ENCODE measurements at places on chromosomes 5 and 9.
A peak's percentile ranks its signal among the peaks of the same experiment; 100 is the strongest.

DNA sequence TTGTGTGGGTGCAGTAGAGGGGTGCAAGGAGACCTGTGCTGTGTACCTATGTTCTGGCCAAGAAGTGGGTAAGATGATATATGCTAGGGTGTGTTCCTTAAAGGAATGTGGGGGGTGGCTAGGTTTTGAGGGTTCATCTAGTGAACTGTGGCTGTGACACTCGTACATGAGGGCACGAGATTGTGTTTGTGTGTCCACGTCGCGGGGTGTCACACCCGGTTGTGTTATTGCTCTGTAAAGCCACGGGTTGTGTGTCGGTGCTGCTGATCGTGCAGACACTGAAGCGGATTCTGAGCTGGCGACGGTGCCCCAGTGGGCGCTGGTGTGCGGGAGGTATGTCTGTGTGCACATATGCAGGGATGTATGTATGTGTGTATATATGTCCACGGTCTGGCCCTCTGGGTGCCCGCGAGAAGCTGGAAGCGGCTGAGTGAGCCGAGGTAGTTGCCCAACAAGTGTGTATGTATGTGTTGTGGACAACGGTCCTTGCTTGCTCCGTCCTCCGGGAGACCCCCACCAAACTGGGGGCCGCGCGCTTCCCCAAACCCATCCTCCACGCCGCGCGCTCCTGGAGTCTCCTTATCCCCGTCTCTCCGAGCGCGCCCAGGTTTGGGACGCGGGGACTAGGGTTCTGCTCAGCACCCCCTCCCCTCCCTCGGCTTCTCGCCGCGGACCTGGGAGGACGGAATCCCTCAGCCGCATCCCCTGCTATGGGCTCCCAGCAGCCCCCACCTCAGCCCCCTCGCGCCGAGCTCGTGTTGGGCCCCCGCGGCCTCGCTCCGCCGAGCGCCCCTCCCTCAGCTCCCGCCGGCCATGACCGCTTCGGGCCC lies 639 bp downstream of the PCDH1 start:
- H3K27me3 ChIP-seq: peaks cover 71% of the 10 kb centered on the region
- peak overlapping the region; percentile 38 for H3K4me3 ChIP-seq
- peak; percentile 43 for DNase-seq
- H3K27ac ChIP-seq: no peak overlapping the region

- H3K27ac ChIP-seq: no peak overlapping the region
- no peak for DNase-seq
- no peaks in the 10 kb centered on the region for H3K27me3 ChIP-seq
- H3K36me3 ChIP-seq: no peaks in the 10 kb centered on the region
These were observed 146.6 kb downstream of the TTLL11 start for GRCh38 chr9:121946465-121946864.

- peaks cover 35% of the 10 kb centered on the region for H3K36me3 ChIP-seq
- H3K4me3 ChIP-seq: no peak overlapping the region
- H3K27ac ChIP-seq: no peak overlapping the region
- H3K4me1 ChIP-seq: peaks cover 2% of the 10 kb centered on the region
These were observed 32.1 kb upstream of the PDCL start for GRCh38 chr9:122860319-122861142.

DNA sequence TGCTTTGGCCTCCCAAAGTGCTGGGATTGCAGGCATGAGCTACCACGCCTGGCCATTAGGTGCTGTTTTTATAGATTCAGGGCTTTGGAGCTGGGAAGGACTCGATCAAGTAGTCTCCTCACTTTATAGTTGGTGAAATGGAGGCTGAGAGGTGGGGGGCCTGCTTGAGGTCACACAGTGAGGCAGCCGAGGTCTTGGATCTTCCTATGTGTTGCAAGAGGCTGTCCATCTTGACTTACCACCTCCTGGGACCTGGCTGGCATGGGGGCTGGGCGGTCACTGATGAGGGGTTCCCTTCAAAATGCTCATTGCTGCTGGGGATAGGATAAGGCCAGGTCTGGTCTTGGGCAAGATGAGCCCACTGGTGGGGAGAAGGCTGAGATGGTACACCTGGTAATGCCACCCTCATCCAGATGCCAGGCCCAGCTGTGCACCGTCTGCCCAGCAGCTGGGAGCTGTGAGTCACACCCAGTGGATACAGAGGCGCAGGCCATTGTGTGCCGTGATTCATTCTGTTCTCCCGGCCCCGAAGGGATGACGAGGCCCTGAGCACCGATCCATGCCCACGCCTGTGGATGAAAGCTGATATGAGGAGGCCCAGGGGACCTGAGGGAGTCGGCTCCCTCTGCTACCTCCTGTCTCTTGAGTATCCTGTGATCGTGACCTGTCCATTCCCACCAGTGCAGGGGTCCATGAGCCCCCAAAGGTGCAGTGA lies 10.5 kb upstream of the NDST1 start:
- no peaks in the 10 kb centered on the region for H3K27me3 ChIP-seq
- DNase-seq: no peak
- H3K27ac ChIP-seq: no peak overlapping the region

- DNase-seq: peak; percentile 74
- peaks cover 31% of the 10 kb centered on the region for H3K27me3 ChIP-seq
- H3K27ac ChIP-seq: peak overlapping the region; percentile 83
- no peaks in the 10 kb centered on the region for H3K36me3 ChIP-seq
- H3K4me1 ChIP-seq: peaks cover 23% of the 10 kb centered on the region
These were observed 20.7 kb upstream of the ZNF782 start for GRCh38 chr9:96874947-96875460.

DNA sequence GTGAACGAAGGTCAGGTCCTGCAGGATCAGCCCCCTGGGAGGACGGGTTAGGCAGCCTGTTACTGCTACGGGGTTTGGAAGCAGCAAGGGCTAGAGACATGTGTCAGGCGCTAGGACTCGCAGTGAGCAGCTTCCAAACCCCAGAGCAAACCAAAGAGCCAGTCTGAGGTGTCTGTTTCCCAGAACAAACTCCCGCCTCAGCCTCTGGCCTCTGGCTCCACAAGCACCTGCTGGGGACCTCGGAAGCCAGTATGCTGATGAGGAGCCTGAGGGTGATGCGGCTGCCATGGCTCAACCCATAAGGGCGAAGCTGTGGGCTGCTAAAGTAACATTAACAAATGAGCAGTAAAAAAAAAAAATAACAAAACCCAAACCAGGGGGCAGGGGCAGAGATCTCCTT lies 35.0 kb downstream of the PRRT1B start:
- H3K36me3 ChIP-seq: peaks cover 38% of the 10 kb centered on the region
- H3K27me3 ChIP-seq: no peaks in the 10 kb centered on the region
- peaks cover 39% of the 10 kb centered on the region for H3K4me1 ChIP-seq

DNA sequence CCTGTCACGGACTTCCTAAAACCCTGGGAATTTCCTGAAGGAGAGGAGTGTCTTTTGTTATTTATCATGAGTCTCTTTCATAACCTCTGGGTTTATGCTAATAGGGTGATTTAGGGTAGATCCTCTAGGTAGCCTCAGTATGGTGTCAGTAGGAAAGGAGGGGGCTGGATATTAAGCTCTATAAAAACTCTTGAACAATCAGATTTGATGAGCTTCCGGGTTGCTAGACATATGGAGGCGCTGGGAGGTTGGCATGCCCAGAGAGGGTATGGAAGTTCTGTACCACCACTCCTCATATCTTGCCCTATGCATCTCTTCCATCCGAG lies 15.6 kb upstream of the PTBP3 start:
- peaks cover 2% of the 10 kb centered on the region for H3K27me3 ChIP-seq
- H3K4me1 ChIP-seq: peaks cover 14% of the 10 kb centered on the region
- DNase-seq: no peak
- H3K27ac ChIP-seq: peak overlapping the region; percentile 86
- H3K4me3 ChIP-seq: peak overlapping the region; percentile 74

DNA sequence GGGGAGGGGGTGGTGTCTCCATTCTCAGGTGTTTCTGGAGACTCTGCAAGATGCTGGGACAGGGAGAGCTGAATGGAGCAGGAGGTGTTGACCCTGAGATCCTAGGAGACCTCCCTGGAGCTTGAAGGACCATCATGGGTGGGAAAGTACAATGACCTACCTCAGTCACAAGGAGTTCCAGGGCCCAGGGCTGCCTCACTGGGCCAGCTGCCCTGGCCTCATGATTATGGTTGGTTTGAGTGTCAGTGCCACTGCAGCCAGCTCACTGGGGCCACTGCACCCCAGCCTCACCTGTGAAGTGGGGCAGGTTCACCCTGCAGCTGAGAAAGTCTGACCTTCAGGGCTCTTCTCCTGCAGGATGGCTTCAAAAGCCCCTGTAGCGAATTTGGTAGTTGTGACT lies 372.5 kb downstream of the IRX2 start:
- DNase-seq: no peak
- no peaks in the 10 kb centered on the region for H3K4me1 ChIP-seq
- no peaks in the 10 kb centered on the region for H3K27me3 ChIP-seq
- no peak overlapping the region for H3K4me3 ChIP-seq
- H3K36me3 ChIP-seq: no peaks in the 10 kb centered on the region

GRCh38 chr9:37676411-37676830 lies 25.7 kb downstream of the FRMPD1 start:
- H3K27ac ChIP-seq: no peak overlapping the region
- no peaks in the 10 kb centered on the region for H3K36me3 ChIP-seq
- H3K4me3 ChIP-seq: no peak overlapping the region
- H3K27me3 ChIP-seq: peaks cover 12% of the 10 kb centered on the region
- no peaks in the 10 kb centered on the region for H3K4me1 ChIP-seq
- no peak for DNase-seq

- no peak overlapping the region for H3K4me3 ChIP-seq
- H3K27ac ChIP-seq: no peak overlapping the region
- DNase-seq: no peak
- H3K36me3 ChIP-seq: no peaks in the 10 kb centered on the region
- no peaks in the 10 kb centered on the region for H3K4me1 ChIP-seq
These were observed 31.7 kb downstream of the GLT6D1 start for GRCh38 chr9:135607401-135608293.

DNA sequence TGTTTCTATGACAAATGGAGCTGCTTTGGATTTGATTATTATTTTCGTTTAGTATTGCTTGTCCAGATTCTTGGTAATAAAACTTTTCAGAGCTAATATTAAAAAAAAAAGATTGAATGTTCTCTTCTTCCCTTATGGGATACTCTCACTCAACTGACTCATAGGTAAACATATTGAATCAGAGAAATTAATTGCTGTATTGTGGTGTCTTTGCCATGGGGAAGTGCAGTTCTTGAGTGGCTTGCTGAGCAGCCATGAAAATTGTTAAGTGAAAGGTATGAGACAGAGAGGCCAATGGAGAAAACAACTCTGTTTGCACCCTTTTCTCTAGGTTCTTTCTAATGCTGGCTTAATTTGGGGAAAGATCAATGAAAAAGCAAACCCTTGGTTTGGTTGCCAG lies 149.9 kb upstream of the HMHB1 start:
- no peak overlapping the region for H3K4me3 ChIP-seq
- no peaks in the 10 kb centered on the region for H3K4me1 ChIP-seq
- H3K27me3 ChIP-seq: peaks cover 2% of the 10 kb centered on the region

DNA sequence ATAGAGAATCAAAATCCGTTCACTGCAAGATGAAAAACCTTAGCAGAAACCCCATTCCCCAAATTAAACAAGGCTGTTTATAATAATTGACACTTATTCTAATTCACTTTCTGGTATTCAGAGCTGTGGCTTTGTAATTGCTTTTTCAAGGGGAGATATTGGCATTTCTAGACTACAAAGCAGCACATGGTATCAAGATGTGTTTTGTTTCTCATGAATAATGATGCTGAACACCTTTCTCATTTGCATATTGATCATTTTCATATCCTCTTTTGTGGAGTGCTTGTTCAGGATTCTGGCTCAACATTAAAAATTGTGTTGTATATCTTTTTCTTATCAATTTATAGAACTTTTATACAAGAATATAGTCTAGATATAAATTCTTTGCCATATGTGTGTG lies 22.4 kb upstream of the ANKRD55 start:
- no peaks in the 10 kb centered on the region for H3K4me1 ChIP-seq
- no peak for DNase-seq
- no peak overlapping the region for H3K4me3 ChIP-seq

GRCh38 chr9:91682806-91683205 lies 259.2 kb upstream of the NFIL3 start:
- H3K36me3 ChIP-seq: no peaks in the 10 kb centered on the region
- no peak for DNase-seq
- no peak overlapping the region for H3K27ac ChIP-seq
- peaks cover 5% of the 10 kb centered on the region for H3K4me1 ChIP-seq
- H3K27me3 ChIP-seq: peaks cover 16% of the 10 kb centered on the region
- no peak overlapping the region for H3K4me3 ChIP-seq

GRCh38 chr9:92414566-92414965 lies 9.7 kb downstream of the OMD start:
- no peak overlapping the region for H3K27ac ChIP-seq
- H3K4me3 ChIP-seq: no peak overlapping the region
- H3K36me3 ChIP-seq: no peaks in the 10 kb centered on the region
- DNase-seq: no peak
- H3K27me3 ChIP-seq: no peaks in the 10 kb centered on the region

DNA sequence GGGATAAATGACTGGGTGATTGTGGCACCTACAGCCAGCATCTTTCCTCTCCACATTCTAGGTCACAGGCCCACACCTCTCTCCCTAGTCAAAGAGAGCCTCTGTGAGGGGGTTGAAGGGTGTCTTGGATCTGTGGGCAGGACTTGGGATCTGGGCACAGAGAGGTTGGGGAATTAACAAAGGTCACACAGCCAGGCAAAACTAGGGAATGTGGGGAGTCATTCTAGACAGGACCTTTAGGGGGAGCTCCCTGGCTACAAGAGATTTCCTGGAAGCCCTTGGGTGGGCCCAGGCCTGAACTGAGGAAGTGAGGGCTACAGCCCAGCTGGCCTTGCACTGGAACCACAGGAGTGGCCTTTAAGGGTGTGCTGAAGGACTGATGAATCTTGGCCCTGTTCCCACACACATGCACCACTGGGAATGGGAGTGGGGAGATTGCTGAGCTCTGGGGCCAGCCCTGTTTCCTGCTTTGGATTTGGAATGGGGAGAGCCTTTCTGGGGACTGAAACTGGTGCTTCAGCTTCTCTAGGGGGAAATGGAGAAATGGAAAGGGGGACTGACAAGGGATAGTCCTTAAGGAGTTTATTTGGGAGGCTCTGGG lies 12.4 kb upstream of the CXXC5 start:
- no peaks in the 10 kb centered on the region for H3K27me3 ChIP-seq
- H3K4me3 ChIP-seq: peak overlapping the region; percentile 55
- H3K4me1 ChIP-seq: peaks cover 50% of the 10 kb centered on the region
- H3K36me3 ChIP-seq: peaks cover 1% of the 10 kb centered on the region

DNA sequence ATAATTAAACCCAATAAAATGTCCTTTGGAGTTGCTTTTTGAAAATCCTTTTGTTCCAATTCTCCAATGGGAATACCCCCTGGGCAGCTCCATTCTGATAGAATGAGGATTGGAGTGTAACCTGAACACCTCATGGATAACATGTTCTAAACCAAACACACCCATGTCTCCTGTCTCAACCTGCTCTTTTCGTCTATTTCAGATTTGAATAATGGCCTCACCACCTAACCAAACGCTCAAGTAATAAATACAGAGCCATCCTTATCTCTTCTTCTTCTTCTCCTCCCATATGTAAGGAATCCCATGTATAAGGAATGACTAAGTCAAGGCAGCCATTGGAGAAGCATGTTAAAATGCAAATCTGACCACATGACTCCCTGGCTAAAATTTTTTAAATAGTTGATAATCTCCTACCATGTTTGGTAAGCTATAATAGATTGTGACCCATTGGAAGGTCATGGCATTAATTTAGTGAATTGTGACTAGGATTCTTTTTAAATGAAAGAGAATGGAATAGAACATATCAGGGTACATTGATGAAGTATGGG lies 26.0 kb downstream of the ELL2 start:
- peaks cover 19% of the 10 kb centered on the region for H3K4me1 ChIP-seq
- no peak overlapping the region for H3K4me3 ChIP-seq
- H3K36me3 ChIP-seq: peaks cover 13% of the 10 kb centered on the region
- no peak overlapping the region for H3K27ac ChIP-seq
- H3K27me3 ChIP-seq: no peaks in the 10 kb centered on the region
